ENCODE measurements at places on chromosomes 6 and 20.

- DNase-seq: no peak
Observed at GRCh38 chr20:17077030-17077429, 149.8 kb upstream of the PCSK2 start.

DNA sequence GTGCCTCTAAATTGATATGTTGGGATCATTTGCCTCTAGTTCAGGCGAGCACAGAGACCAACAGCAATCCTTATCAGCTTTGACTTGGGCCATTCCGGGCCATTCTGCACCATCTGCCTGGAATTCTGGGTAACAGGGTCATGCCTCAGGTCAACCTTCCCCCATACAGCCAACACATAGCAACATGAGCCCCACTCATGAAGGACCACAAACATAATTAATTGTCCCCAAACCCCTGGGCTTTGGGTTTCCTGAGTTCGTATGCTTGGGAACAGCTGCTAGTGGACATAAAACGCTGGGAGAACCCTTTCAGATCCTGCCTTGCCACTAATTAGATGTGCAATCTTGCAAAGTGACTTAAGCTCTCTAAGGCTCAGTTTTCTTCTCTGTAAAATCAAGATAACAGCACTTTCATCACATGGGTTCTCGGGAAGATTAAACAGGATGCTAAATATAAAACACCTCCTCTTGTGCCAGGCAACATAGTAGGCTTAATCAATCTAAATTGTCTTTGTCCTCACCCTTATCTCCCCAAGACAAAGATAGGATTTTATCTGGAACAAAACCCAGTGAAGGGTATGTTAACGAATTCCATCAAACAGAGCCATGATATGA lies 426.5 kb downstream of the CD83 start:
- DNase-seq: no peak

- no peak for DNase-seq
Observed at GRCh38 chr6:167306401-167306998, 15.4 kb downstream of the UNC93A start.

DNA sequence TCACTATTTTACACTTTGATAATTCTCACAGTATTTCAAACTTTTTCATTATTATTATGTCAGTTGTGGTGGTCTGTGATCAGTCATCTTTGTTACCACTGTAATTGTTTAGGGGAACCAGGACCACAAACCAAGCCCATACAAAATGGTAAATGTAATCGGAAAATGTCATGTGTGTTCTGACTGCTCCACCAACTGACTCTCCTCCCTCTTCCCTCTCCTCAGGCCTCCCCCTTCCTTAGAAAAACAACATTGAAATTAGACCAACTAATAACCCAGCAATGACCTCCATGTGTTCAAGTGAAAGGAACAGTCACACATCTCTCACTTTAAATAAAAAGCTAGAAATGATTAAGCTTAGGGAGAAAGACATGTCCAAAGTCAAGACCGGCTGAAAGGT lies 63.8 kb downstream of the GMDS start:
- no peak for DNase-seq

DNA sequence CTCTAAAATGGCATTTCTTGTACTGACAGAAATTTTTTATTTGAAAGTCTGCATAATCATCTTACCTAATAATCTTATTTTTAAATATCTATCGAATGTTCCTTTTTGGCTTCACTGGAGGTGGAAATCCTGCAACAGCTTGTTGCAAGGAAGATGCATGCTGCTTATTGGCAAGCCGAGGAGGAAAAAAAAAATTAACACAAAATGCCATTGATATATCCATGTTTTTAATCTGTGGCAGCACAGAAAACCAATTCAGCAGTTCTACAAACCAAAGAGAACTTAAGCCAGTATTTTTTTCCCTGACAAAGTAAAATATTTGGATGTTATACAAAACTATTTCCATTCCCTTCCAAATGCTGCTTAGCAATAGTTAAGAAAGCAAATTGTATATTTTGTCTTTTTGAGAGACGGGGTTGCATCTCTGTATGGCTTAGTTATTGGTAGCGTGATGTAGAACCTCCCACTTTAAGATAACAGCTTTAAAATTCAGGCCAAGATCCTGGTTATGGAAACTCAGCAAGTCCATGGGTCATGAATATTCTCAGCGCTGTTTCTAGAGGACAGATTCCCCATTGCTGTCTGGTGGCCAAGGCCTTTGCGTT lies 231.4 kb downstream of the TMEM242 start:
- no peak for DNase-seq

- no peak for DNase-seq
Observed at GRCh38 chr6:30903236-30903635, 4.8 kb upstream of the GTF2H4 start.

- DNase-seq: no peak
Observed at GRCh38 chr6:4294636-4295035, 159.3 kb upstream of the ECI2 start.

GRCh38 chr20:63070771-63071540 lies 64.2 kb upstream of the BHLHE23 start:
- no peak for DNase-seq

GRCh38 chr20:17969278-17969883 lies 563 bp downstream of the MGME1 start:
- DNase-seq: peak; percentile 57

DNA sequence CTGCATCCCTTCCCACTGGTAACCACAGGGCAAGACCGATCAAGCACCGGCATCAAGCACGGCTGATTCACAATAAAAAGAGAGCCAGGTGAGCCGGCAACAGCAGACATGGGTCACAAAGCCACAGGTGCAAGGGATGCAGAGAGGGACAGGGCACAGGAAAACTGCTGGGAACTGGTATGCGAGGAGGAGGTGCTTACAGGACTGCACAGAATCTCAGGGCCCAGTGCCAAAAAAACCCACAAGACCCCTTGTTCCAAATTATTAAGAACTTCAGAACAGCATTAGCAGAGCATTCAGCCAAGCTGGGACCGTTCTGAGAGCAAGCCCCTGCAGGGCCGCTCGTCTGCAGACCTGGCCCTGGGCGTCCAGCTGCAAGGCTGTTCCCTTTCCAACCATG lies 35.4 kb downstream of the BFSP1 start:
- no peak for DNase-seq

GRCh38 chr6:145813285-145814034 lies 1.1 kb downstream of the FBXO30 start:
- no peak for DNase-seq

DNA sequence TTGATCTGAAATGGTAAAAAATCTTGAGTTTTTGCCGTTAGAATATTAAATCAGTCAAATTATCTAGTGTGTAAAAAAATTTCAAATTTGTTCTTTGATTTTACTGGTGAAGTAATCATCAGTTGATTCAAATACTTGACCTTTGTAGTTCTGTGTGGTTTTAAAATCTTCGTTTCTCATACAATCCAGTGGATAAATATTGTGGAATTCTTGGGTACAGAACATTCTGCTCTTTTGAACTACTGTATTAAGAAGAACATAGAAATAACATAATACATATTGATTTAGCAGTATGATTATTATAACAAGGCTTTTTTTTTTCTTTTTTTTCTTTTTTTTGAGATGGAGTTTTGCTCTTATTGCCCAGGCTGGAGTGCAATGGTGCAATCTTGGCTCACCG lies 491.8 kb downstream of the CD109 start:
- no peak for DNase-seq

DNA sequence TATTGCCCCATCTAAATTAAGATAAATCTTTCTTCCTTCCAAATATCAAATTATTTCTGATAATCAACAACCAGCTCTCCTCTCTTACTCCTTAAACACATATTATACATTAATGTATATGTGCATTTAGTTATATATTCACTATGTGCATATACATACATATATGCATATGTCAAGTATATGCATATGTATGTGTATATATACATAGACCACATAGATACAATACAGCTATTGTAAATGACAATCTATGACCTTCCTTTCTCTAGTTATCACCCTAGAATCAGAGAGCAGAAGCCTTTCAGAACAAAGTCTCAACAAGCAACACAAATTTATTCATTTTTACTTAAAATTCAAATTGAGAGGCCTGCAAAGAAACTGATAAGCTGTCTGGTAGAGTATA lies 241.1 kb upstream of the THEMIS start:
- DNase-seq: no peak

DNA sequence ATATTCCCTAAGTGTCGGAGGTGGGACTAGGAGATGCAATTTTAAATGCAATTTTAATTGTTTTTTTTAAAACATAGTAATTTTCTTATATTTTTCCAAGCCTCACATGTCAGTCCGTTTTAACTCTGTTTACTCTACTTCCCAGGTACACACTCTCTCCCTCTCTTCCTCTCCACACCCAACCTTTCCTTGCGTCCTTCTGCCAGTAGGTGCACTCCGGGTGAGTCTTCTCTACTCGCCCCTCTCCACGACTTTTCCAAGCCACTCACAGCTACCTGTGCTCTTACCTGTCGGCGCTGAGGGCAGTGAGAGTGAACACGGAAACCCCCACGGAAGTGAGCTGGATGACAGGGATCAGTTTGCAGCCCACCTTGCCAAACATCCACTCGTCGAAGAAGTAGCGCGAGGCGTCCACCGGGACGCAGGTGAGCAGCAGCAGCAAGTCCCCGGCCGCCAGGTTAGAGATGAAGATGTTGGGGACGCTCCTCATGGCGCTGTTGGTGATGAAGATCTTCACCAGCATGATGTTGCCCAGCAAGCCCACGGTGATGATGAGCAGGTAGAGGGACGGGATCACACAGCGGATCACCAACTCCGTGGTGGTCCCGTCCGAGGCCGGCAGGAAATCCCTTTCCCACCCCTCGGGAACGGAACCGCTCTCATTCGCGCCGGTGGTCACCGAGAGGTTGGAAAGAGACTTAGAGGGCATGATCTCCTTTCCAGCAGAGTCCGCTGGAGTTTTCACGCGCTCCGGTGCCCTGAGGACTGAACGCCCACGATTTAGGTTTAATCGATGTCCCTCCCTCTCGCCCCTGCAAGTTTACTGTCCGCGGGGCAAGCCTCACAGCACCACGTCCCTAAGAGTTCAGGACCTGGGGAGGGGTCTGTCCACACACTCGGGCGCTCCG lies 44.5 kb upstream of the GJE1 start:
- DNase-seq: no peak

GRCh38 chr6:143087856-143088255 lies 27.2 kb downstream of the AIG1 start:
- DNase-seq: no peak

- peak; percentile 75 for DNase-seq
Observed at GRCh38 chr20:43187476-43188233, 2.1 kb downstream of the PTPRT start.

- DNase-seq: peak; percentile 50
Observed at GRCh38 chr20:45407067-45407745, 883 bp upstream of the DBNDD2 start.

All from occipital lobe (tissue), 3 donors.